Activated T-cell treated with anti-CD3 and anti-CD28 coated beads for 1 hour (primary cell): ENCODE measurements at places on chromosomes 13 and 19.
A peak's percentile ranks its signal among the peaks of the same experiment; 100 is the strongest.

- peak; percentile 37 for DNase-seq
Observed at GRCh38 chr19:1295169-1296012, 9.7 kb downstream of the EFNA2 start.

DNA sequence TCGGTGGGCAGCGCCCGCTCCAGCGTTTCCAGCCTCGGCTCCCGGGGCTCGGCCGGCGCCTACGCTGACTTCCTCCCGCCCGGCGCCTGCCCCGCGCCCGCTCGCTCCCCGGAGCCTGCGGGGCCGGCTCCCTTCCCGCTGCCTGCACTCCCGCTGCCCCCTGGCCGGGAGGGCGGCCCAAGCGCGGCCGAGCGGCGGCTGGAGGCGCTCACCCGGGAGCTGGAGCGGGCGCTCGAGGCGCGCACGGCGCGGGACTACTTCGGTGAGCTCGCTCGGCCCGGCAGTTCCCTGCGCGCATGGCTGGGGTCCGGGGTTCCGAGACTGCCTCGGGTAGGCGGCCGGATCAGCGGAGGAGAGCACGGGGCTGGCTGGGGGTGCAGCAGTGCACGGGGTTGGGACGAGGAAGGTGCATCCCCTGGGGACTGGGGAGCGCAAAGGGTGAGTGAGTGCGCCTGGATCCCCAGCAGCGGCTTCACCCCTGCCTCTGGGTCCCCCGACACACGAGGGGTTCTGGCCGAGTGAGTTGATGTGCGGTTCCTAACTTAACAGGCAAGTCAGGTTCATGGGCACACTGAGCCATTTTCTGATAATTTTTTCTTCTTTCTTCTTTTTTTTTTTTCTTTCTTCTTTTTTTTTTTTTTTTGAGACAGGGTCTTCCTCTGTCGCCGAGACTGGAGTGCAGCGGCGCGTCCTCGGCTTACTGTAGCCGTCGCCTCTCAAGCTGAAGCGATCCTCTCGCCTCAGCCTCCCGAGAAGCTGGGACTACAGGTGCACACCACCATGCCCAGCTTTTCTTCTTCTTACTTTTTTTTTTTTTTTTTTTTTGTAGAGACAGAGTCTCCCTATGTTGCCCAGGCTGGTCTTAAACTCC is 1.1 kb downstream of the WTIP start:
- no peak for DNase-seq

DNA sequence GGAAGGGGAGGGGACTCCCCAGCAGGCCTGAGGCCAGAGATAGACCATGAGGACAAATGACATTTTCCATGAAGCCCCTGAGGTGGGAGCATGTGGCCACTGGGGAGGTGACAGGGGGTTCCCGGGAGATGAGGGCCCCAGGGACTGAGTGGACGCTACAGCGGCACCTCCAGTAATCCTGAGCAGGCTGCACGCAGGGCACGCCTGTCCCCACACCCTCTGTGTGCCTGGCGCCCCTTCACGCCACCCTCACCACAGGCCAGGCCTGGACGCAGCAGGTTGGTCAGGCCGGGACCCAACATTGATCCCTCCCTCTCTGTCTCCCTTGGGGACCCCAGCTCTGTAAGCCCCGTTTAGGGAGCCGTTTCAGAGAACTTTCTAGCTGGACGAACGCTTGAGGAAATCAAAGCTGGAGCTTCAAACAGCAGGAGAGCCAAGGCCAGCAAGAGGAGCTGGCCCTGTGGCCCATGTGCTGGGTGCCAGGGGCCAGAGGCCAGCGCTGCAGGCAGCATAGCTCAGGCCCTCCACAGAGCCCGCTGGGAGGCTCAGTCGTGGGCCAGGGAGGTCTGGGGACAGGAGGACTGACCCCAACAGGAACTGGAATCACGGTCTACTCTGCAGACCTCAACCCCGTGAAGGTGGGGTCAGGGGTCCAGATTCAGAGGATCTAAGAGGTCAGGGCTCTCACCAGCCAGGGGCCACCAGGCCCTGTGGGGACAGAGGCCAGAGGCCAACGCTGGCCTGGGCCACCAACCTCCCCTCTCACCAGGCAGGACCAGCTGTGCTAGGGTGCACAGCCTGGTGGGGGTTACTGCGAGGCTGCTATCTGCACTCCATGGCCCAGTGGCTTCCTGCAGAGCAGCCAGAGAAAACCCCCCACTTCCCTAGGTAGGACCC is 14.6 kb downstream of the LSM4 start:
- DNase-seq: no peak

GRCh38 chr19:5694956-5695648 is 5.0 kb downstream of the RPL36 start:
- no peak for DNase-seq

GRCh38 chr13:80237646-80238045 is 103.3 kb downstream of the SPRY2 start:
- no peak for DNase-seq
